ENCODE measurements at places on chromosomes 11 and 22. TPM values are rescaled to one million over a fixed set of nuclear protein-coding genes. Genes with fewer than 3 reads are reported as not detected.
A peak's percentile ranks its signal among the peaks of the same experiment; 100 is the strongest.

DNA sequence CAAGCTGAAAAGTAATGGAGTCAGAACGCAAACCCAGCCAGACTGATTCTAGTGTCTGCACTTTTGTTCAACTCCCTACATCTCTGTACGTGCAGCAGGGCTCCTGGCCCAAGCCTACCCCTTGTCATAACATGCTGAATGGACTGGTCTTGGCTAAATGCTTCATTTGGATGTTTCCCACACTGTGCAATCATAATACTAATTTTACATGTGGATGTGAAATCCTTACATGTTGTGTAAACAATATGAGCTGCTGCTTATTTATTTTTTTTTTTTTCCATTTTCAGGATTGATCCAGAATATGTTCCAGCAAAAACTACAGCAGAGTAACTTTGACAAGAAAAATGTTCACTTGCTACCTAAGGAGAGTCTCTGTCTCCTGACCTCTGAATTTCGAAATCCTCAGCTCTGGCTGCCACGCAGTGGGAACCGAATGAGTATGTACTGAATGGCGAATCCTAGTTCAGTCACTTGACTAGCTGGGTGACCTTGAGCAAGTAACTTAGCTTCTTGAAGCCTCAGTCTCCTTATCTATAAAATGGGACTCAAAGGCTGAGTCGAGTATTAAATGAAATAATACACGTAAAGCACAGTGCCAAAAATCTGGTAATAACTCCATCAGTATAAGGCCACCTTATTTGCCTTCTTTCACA is 133.4 kb downstream of the EHF start:
- DNase-seq = no peak

Gene IFITM2
- 321 TPM for total RNA-seq

- DNase-seq = no peak
Measured at GRCh38 chr11:119307219-119307618, 9.7 kb downstream of the MCAM start.

DNA sequence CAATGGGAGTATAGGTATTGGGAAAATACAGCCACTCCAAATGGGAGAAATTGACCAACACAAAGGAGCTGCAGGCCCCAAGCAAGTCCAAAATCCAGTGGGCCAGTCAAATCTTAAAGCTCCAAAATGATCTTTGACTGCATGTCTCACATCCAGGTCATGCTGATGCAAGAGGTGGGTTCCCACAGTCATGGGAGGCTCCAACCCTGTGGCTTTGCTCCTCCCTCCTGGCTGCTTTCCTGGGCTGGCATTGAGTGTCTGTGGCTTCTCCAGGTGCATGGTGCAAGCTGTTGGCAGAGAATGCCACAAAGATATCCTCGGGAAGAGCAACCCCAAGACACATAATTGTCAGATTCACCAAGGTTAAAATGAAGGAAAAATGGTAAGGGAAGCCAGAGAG is 80.8 kb downstream of the IGLL5 start:
- no peak for DNase-seq

GRCh38 chr11:67293090-67293489 is 4.0 kb downstream of the ANKRD13D start:
- DNase-seq = peak; percentile 41

- no peak for DNase-seq
Measured at GRCh38 chr22:43110444-43110926, at the start of gene BIK. BIK (plus strand) TSS chr22:43110750; CDS start chr22:43124023, 13,273 bp downstream.

Gene PTPRCAP
- total RNA-seq = not detected

GRCh38 chr11:68206211-68206610 is 6.9 kb downstream of the KMT5B start:
- DNase-seq = peak; percentile 55

DNA sequence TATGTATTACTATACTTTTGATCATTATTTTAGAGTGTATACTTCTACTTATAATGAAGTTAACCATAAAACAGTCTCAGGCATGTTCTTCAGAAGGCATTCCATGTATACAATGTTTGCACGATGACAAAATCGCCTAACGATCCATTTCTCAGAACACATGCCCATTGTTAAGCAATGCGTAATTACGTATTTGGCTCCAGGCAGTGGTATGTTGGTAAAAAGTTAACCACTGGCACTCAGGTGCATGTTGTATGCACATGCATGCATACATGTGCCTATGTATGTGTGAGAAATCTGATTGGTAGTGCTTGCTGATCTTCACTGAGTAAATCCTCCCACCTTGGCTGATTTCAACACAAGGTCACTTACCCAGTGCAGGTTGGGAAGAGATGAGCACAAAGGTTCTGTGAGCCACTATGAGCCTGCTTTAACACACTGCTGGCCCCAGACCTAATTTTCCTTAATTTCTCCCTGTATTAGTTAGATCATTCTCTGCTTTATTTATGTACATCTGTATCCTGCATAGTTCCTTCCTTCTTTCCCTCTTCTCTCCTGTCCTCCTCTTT is 164.6 kb downstream of the ARHGAP42 start:
- DNase-seq = no peak

DNA sequence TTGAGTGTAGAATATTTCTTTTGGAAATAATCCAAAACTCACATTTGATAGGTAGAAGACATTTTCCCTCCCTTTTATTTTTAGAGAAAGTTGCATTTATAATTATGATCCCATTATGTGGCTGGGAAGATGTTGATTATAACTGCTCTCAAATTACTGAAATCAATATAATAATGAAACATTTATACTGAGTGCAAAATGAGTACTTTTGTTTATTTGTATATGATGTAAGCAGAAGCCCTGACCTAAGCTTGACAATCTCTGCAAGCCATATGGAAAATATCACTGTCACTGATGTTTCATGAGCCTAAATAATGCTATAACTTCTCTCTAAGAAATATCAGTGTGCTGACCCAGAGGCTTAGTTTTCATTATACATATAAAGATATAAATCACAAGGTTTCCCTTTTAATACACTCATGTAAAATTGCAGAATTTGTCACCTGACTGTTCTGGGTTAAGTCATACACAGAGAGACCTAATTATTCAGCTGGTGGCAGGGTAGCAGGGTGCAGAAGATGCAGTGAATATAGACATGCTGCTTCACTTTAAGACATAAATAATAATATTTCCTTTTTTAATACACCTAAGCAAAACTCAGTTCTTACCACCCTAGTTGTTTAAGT is 99.2 kb downstream of the BBOX1 start:
- no peak for DNase-seq

DNA sequence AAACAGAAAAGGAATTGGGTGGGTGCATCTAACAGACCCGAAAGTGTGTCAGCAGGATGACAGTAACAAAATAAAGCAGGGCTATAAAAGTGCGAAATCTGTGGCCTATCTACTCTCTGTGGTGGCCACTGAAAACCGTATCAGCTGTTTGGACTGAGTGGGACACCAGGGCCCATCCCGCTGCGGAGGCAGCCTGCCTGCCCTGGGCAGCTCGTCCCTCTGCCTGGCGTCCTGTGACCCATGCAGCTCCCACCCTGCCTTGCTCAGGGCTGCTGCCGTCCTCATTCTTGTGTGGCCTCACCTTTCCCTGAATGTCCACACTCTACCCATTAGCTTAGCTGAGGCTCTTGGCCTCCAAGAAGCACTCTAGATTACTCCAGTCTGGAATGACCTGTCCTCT is 30.4 kb downstream of the CARS1 start:
- DNase-seq = no peak

Measured in HFFc6 (cell line).